T-helper 2 cell (primary cell): ENCODE measurements at places on chromosomes 7 and 10.
A peak's percentile ranks its signal among the peaks of the same experiment; 100 is the strongest.

GRCh38 chr7:43648473-43649406 lies 65.8 kb downstream of the STK17A start:
- DNase-seq, result peak; percentile 96

DNA sequence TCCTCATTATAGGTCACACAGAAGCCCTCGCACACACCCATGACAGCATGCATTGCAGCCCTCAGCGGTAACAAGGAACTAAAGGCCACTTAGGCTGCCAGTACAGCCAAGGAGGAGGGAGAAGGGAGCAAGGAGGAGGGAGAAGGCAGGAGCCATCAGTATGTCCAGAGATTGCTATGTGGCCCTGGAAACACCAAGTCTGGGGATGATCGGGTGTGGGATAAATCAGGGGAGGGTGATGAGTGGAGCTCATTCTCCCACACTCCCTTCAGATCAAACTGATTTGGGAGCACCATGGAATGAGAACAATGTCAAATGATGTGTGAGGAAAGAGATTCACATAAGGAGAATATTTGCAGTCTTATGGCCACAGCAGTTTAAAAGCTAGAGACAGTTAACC lies 350.9 kb downstream of the TNS3 start:
- no peak for DNase-seq

GRCh38 chr10:20405761-20406160 lies 491.4 kb downstream of the NEBL start:
- no peak for DNase-seq

- no peak for DNase-seq
Measured at GRCh38 chr10:63634488-63635065, 113.4 kb downstream of the REEP3 start.

GRCh38 chr7:17996040-17996439 lies 31.6 kb downstream of the PRPS1L1 start:
- no peak for DNase-seq

DNA sequence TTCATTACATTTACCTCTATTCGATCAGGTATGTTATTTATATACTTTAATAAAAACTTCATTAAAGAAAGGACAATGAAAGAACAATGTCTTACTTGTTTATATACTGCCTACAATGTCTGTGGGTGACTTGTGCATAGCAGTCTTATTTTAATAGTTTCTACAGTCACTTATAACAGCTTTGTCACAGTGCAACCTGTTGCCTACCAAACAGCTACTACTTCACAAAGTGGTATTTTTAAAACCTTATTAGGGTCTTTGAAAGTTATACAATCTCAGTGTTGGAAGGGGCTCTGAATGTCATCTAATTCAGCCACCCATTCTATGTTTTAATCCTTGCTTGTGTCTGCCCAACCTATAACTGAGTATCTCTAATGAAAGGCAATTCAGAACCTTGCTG lies 19.0 kb downstream of the MTPN start:
- no peak for DNase-seq

- DNase-seq, result no peak
Measured at GRCh38 chr10:1715821-1716220, 21.5 kb downstream of the ADARB2 start.

GRCh38 chr10:100146875-100147650 lies 38.8 kb downstream of the ERLIN1 start:
- no peak for DNase-seq

DNA sequence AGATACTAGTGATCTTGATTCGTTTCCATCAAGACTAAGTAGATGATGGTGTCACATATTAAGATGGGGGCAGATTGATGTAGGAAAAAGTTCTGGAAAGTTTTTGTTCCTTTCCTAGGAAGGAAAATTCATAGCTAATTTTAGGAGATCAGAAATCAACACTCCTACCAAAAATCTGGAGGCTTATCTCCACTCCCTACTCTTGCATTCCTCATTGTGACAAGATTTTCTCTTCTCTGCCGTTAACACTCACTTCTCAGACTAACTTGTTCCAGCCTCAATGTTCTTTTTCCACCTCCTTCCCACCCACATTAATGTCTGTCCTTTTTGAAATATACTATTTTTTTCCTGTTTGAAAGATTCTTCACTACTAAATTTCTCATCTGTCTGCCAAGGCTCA lies 851.9 kb upstream of the GHITM start:
- no peak for DNase-seq
